NCI-H1694 treated with DMSO at 0.1 percent for 48 hours (cell line): ENCODE measurements at places on chromosomes 2 and 18.

GRCh38 chr2:63819765-63820717 lies 21.7 kb upstream of the UGP2 start:
- DNase-seq = no peak

- no peak for DNase-seq
These were observed 111.1 kb downstream of the MTX2 start for GRCh38 chr2:176380341-176380740.

DNA sequence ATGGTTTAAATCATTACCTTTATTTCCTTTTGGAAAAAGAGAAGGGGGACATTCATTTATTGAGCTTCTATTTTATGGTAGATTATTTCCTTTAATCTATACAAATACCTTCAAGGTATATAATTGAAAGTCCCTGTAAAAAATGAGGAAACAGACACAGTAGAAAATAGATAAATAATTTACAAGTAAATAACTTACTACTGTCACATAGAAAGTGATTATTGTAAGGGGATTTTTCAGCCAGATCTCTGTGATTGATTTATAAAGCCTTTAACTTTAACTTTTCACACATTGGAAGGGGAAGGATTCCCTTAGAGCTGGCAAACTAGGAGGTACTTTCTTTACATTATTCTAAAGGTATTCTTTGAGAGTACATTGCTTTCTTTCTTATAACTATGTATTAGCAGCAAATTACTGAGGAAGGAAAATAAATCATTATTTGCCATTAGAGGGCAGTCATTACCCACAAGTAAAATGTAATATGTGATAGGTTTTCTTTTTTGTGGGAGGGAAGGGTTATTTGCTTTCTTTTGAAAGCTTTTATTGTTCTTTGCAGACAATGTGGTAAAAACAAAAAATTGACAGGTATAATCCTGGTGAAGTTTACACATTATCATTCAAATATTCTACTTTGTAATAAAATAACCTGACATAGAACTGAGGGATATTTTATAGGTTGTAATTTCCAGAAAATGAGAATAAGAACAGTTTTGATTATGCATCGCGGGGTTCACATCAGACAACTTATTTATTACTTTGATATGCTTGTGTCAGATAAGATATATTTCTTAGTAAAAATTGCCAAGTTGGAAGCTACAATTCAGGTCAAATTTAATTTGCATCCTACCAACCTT lies 24.8 kb upstream of the RPE start:
- peak; percentile 55 for DNase-seq

DNA sequence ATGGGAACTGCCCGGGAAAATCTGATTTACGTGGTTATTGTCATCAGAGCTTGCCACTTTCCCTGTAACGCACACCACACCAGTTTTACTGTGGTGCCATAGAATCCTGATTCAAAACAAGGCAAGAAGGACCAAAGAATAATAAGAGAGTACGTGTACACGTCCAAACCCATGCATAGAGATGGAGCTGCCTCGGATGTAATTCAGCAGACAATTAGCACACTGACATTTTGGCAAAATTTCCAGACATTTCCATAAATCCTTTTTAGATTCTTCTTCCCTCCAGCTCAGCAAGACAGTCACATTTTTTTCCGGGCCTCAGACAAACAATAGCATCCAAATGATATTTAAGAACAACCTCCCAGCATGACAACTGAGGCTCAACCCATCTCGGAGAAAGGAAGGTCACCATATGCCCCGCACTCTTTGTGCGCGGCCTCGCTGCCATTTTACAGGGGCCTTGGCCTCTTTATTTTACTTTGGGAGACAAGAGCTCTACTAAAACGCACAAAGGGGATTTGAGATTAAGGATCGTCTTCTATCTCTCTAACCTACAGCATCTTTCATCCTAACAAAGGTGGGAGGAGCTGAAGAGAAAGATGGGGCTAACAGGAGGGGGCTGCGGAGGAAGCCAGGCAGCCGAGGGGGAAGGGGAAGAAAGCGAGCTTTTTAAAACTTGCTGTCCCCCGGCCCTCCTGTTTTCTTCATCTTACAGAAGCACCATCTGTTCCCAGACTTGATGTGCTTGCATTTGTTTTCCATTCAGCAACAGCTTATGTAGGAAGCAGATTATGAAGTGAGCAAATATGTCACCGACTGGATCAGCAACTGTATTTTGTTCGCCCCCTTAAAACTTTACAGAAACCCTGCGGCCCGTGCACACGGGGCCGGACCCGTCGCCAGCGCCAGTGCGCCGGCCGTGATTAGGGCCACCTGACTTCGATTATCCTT lies 61.0 kb downstream of the CDCA7 start:
- DNase-seq = peak; percentile 92

- DNase-seq = no peak
These were observed 205.4 kb downstream of the RAB3GAP1 start for GRCh38 chr2:135257383-135258090.

GRCh38 chr2:36466135-36466534 lies 110.6 kb downstream of the CRIM1 start:
- no peak for DNase-seq

GRCh38 chr2:156765450-156765849 lies 329.3 kb downstream of the GPD2 start:
- DNase-seq = no peak

GRCh38 chr2:29119211-29119610 lies 4.0 kb downstream of the CLIP4 start:
- no peak for DNase-seq

DNA sequence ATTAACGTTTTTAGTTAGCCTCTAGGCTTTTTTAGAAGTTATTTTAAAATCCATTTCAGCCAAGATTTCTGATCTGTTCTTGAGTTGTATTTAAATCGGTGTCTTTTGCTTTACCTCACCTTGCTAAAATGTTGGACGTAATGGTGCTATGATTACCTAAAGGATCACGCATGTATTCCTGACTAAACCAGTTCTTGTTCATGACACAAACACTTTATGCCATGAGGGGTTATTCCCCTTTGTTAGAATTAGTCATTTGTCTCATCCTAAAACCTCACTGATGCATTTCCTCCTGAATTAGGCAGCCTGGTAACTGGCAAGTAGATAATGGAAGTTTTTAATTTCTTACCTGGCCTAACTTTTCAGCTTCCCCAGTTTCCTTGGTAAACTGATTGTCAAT lies 185.4 kb upstream of the TANK start:
- DNase-seq = no peak

DNA sequence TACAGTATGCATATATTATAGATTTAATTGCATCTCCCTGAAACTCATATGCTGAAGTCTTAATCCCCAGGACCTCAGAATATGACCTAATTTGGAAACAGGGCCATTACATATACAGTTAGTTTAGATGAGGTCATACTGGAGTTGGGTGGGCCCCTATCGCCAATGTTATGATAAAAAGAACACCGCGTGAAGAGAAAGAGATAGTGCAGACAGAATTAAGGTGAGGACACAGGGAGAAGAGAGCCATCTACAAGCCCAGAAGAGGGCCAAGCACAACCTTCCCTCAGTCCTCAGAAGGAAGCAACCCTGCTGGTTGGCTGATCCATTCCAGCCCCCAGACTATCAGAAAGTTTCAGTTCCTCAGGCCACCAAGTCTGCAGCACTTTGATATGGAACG lies 311.9 kb upstream of the RAB6C start:
- no peak for DNase-seq

DNA sequence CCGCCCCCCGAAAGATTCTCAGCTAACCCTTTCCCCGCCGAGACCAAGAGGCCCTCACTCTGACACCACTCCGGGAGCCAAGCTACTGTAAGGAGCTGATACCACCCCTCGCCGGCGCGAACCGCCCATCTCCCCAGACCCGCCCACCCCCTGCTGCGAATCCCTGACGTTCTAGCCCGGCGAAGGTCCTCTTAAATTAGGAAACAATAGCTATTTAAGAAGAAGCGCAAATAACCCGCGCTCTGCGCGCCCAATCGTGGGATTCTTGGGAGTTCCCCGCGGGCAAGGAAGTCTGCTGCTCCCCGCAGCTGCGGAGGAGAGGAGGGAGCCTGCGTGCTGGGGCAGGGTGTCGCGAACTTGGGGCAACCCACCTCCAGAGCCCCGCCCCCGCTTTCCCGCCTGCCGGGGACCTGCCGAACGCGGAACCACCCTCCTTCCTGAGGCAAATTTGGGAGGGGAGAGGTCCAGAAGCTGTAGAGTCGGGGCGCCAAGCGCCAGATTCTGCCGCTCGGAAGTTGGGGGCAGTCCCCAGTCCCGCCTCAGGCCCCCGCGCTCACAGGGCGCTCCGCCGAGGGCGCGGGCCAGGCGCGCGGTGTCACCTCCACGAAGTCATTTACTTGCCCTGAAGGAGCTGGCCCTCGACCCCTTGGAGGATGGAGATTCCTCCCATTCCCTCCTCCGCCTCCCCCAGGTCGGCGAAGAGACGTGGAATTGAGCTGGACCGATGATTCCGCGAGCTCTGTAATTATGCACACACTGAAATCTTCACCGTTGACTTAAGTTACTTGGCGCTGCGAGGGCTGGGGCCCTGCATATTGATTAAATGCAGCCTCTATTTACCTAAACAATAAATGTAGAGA lies 8.4 kb upstream of the SP9 start:
- no peak for DNase-seq

GRCh38 chr2:30862054-30862651 lies 54.9 kb upstream of the CAPN13 start:
- DNase-seq = peak; percentile 83

GRCh38 chr2:111119822-111120252 lies 877 bp upstream of the BCL2L11 start:
- DNase-seq = no peak

DNA sequence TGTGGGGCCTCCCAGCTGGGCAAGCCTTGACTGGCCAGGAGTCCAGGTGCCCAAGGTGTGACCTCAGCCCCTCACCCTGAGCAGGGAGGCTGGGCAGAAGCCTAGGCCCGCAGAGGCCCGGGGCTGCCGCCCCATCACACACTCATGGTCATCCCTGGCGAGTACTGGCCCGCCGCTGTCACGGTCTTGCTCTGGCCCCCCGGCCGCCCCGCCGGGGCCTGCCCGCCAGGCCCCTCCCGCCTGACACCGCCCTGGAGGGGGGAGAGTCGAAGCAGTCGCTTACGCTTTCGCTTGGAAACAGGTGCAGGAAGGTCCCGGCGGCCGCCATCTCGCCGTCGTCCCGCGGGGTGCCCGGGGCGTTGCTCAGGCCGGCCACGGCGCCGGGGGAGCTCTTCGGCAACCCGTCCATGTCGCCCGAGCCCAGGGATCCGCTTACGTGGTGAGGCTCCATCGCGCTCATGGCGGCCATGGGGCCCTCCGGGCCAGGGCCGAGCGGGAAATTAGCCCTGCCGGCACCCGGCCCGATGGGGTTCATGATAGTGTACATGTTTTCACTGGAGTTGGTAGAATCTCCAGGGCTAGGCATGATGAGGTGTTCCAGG lies 26.6 kb upstream of the ANKRD62 start:
- no peak for DNase-seq
